ENCODE measurements at places on chromosomes 2 and 18. TPM values are rescaled to one million over a fixed set of nuclear protein-coding genes. Genes with fewer than 3 reads are reported as not detected.

Gene LIPT1
- polyA plus RNA-seq = 12.2 TPM

Gene ATP5MC3
- 990 TPM for polyA plus RNA-seq

Gene GREB1
- 1.8 TPM for polyA plus RNA-seq

Gene PARD6G
- polyA plus RNA-seq = 10.7 TPM

Gene NLRC4
- polyA plus RNA-seq = 0.49 TPM

Gene STARD6
- not detected for polyA plus RNA-seq

Gene SMAD7
- polyA plus RNA-seq = 17.3 TPM

Gene SULT1C2
- 117 TPM for polyA plus RNA-seq

Gene CAPN14
- 0.22 TPM for polyA plus RNA-seq

Gene CFAP221
- 15.9 TPM for polyA plus RNA-seq

Gene CFC1
- not detected for polyA plus RNA-seq

Gene SALL3
- polyA plus RNA-seq = 5.5 TPM

Gene SEMA4F
- 5.2 TPM for polyA plus RNA-seq

Gene POLE4
- polyA plus RNA-seq = 122 TPM

Gene ORC2
- polyA plus RNA-seq = 7.4 TPM

Gene HRH4
- polyA plus RNA-seq = not detected

Gene KCNIP3
- polyA plus RNA-seq = 14.8 TPM

Data from kidney (tissue), 22 donors.